ENCODE measurements at places on chromosomes 1 and 21. TPM values are rescaled to one million over a fixed set of nuclear protein-coding genes. Genes with fewer than 3 reads are reported as not detected.

The OLIG2 gene
- not detected for total RNA-seq

The OPRD1 gene
- total RNA-seq = not detected

DNA sequence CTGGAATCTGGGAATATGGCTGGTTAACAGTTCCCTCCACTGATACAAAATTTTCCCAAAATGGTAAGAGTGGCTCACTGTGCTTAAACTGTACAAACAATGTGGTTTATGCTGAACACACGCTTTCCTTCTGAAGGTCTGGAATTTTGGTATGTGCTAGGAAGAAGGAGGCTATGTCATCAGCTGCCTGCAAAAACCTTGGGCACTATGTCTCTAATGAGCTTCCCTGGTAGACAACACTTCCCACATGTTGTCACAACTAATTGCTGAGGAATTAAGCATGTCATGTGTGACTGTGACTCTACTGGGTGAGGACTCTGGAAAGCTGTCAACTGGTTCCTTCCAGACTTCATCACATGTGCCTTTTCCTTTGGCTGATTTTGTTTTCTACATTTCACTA is 29.2 kb downstream of the IPP start:
- no peak overlapping the region for H3K4me3 ChIP-seq
- H3K36me3 ChIP-seq = peaks cover 2% of the 10 kb centered on the region

The ADORA3 gene
- not detected for total RNA-seq

The NASP gene
- total RNA-seq = 157 TPM

The RNU5D-1 gene
- not detected for total RNA-seq

All from endothelial cell of umbilical vein (primary cell).